ENCODE measurements at places on chromosomes 6 and 20.

DNA sequence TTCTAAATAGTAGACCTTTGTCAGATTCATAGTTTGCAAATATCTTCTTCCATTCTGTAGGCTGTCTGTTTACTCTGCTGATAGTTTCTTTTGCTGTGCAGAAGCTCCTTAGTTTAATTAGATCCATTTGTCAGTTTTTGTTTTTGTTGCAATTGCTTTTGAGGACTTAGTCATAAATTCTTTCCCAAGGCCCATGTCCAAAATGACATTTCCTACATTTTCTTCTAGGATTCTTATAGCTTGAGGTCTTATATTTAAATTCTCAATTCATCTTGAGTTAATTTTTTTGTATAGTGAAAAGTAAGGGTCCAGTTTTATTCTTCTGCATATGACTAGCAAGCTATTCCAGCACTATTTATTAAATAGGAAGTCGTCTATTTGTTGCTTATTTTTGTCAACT lies 287.0 kb downstream of the PACRG start:
- no peak for DNase-seq

- DNase-seq = no peak
Measured at GRCh38 chr6:36216559-36216958, 20.0 kb downstream of the BRPF3 start.

GRCh38 chr6:93498713-93499112 lies 79.4 kb upstream of the EPHA7 start:
- DNase-seq = no peak

DNA sequence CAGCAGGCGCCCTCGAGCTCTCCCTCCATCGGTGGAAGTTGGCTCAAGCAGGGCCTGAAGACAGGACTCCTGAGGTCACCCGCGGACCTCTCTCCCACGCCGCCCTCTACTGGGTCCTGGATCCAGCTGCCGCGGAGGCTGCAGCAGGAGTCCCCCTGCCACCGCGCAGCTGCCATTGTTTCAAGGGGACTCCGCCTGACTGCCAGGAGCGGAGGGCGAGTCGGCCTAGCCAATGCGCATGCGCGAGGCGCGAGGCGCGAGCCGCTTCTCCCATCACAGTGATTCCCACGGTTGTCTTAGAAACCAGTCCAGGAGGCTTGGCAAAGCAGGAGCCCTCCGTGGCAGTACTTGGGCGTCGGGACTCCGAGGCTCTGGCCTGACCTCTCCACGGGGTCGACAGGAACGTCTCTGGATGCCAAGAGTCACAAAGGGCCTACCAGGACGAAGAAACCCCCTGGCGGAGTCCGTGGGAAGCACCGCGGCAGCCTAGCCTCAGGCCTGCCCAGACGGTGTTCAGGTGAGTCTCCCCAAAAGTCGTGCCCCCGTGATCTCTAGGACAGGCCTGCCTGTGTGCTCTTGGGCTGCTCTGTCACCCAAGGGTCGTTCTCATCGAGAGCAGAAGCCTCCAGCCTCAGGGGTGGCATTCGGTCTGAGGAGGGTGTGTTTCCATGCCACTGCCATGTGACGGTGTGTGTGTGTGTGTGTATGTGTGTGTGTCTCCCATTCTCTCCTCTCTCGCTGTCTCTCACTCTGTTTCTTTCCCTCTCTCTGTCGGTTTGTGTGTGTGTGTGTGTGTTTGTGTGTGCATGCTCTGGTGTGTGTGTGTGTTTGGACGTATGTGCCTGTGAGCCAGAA lies 290.6 kb upstream of the ZNF337 start:
- peak; percentile 26 for DNase-seq

GRCh38 chr6:137013738-137014602 lies 30.8 kb downstream of the IL20RA start:
- no peak for DNase-seq

DNA sequence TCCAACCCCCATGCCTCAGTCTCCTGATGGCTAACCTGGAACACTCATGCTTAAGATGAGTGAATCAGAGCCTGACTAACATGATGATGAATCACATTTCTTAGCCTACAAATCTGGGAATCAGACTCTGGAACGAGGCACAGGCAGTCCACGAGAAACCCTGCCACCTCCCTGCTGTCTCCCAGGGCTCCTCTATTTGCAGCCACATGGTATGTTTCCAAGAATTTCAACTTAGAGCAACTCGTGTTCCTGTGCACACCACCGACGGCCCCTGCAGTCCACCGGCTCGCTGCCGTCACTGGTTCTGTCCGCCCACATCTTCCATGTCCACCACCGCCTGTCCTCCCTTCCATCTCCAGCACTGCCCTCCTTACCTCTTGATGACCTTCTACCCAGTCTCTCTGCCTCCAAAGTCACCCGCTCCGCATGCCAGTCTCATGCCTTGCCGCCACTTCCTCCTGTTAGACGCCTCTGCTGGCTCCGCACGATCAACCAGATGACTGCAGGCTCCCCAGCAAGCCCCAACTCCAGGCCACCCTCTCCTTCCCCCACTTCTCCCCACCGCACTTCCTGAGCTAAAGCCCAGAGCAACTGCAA lies 87.6 kb downstream of the AGPAT4 start:
- no peak for DNase-seq

DNA sequence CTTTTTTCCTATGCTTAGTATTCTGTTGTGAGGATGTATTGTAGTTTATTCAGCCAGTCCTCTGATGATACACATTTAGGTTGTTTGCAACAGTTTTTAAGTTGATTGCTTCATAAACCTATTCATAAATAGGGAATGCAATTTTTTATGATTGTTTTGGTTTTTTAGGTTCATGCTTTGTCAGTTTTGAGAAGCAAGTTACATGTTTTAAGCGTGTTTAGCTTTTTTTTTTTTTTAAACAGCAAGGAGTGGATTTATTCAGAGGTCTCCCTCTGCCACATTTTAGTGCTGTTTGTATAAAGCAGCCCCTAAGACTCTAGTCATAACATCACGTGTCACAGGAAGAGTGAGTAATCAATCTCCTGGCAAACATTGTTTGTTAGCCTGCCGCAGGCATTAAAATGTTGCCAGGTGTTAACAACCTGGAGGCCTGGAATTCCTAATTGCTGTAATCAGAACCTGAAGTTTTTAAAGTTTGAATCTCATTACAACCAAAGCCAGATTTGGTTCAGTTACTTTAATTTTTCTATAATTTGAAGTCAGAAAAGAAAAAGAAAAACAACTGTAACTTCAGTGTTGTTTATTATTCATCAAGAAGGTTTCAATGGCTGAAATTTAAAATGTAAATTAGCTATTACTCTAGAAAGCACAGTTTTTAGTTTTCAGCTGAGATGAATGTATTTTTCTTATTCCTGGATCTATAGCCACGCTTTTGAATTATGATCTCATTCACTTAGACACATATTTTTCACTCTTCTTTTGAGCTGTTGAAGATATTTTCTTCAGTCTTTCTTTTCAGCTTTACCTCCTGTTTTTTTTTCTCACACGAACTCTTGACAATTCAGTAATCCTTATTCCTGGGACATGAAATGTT lies 59.2 kb downstream of the KCNS1 start:
- no peak for DNase-seq

- no peak for DNase-seq
Measured at GRCh38 chr20:24589815-24590177, 120.4 kb downstream of the SYNDIG1 start.

DNA sequence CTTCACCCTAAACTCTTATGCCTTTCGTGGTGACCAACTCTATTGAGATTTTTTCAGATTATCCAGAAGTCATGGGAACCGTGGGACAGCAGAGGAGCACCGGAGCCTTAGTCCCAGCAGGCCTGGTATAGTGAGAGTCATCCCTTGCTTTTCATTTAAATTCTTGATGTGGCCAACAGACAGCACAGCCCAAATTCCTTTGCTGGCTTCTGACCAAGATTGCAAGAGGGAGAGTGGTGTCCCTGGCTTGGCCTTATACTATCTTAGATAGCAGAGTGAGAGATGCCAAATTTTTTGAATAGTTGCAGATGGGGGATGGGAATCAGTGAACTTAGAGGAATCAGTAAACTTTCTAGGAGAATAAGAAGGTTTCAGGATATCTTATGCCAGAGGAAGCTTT lies 7.8 kb downstream of the STX11 start:
- DNase-seq = no peak

GRCh38 chr6:63441266-63441956 lies 121.6 kb upstream of the LGSN start:
- no peak for DNase-seq

GRCh38 chr6:161414707-161415106 lies 140.8 kb upstream of the AGPAT4 start:
- DNase-seq = no peak

DNA sequence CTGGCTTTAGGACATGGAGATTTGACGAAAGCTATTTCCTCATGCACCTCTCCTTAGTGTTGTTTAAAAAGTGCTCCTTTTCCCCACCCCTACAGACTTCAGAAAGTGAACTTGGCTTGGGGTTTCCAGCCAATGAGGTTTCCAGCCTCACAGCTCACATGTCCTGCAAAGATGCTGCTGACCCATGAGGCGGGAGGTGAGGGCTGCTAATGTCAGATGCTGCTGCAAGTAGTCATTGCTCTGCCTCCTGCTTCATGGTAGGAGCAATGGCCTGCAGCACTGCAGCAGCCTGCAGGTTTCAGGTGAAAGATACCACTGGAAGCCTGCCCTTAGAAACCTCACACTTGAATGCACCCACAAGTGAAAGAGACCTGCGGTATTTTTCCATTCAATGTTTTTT lies 112.8 kb downstream of the LAMP5 start:
- DNase-seq = no peak

DNA sequence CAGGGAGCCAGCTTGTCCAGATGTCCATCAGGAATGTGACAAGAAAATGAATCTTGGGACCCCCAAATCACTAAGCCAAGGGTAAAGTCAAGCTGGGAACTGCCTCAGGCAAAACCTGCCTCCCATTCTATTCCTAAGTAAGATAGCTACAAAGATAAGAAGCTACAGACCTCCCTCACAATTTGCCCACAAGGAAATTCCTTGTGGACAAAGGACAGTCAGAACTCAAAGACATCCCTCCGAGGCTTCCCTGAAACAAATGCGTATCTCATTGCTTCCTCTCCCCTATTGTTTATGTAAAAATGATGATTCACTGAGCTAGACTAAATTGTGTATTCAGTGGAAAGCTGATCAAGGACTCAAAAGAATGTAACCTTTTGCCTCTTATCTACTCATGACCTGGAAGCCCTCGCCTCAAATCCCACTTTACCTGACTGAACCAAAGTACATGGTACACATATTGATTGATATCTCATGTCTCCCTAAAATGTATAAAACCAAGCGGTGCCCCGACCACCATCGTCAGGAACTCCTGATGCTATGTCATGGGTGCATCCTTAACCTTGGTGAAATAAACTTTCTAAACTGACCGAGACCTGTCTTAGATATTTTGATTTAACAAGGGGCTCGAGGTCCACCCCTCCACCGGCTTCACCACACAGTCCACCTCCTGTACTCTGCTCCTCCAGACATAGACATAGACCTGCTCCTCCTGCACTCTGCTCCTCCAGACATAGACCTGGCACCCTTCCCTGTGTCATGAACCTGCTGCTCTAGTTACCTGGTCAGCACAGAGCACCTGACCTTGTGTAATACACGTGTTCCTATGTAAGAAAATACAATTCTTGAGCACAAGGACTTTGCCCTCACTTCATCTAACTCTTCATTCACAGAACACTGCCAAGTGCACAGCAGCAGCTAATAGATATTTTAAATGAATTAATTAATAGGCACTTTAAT lies 81.4 kb downstream of the WDR27 start:
- DNase-seq = no peak

DNA sequence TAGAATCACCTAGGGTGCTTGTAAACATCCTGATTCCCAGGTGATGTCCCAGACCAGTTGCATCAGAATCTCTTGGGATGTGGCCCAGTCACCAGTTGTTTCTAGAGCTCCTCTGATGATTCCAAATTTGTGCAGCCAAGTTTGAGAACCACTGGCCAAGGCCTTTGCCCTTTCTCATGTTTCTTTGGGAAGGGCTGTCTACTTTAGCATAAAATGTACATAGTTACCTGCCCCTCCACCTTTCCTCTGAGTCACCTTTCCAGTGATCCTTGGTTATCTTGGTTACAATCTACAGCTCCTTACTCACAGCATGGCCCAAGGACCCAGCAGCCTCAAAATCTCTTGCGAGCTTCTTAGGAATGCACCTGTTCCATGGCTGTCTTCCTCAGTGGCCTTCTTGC lies 266.4 kb upstream of the PRND start:
- no peak for DNase-seq

DNA sequence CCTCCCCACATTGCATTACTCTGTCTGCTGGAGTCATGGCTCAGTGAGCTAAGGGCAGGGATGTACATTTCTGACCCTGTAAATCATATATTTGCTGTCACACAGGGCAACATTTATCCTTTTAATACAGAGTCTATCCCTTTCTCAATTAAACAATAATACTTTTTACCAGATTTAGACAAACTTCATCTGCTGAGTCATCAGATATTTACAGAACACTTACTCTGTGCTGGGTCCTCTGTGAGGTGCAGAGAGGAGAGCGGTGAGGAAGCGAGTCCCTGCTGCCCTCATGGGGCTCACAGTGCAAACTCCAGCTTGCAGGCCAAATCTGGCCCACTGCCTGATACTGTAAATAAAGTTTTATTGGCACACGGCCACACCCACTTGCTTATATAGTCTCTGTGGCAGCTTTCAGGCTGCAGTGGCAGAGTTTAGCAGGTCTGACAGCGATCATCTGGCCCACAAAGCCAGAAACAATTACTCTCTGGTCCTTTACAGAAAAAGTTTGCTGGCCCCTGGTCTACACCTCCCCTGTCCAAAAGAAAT lies 144.5 kb downstream of the CDH26 start:
- no peak for DNase-seq

DNA sequence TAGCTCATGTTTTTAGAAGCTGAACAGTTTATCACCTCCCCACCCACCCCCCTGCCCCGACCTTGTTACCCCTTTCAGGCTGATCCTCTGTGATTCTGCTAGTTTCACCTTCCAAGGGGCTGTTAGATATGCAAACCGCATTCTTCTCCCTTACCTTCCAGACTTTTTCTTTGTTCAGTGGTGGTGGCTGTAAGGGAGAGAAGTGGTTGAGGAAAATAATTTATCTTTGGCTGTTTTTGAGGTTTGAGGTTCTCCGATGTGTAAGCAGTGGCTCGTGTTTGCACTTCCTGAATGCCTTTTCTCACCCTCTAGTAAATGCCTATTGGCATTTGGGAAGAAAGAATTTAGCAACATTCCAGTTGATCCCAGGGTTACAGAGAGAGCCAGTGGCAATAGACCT lies 69.4 kb upstream of the KCNG1 start:
- no peak for DNase-seq

- DNase-seq = no peak
Measured at GRCh38 chr6:69584913-69585729, 211.7 kb downstream of the LMBRD1 start.

Measured in stimulated activated CD8-positive, alpha-beta memory T cell treated with anti-CD3 and anti-CD28 coated beads, Interleukin-15, amount 100 ng/mL, for 48 hours (primary cell).